ENCODE measurements at places on chromosomes 11 and 22.

- no peak for DNase-seq
Measured at GRCh38 chr22:47040486-47041270, 278.2 kb downstream of the TBC1D22A start.

- no peak for DNase-seq
Measured at GRCh38 chr22:20127869-20128618, 3.6 kb upstream of the ZDHHC8 start.

GRCh38 chr11:82634091-82634490 lies 99.6 kb downstream of the FAM181B start:
- DNase-seq, result no peak

DNA sequence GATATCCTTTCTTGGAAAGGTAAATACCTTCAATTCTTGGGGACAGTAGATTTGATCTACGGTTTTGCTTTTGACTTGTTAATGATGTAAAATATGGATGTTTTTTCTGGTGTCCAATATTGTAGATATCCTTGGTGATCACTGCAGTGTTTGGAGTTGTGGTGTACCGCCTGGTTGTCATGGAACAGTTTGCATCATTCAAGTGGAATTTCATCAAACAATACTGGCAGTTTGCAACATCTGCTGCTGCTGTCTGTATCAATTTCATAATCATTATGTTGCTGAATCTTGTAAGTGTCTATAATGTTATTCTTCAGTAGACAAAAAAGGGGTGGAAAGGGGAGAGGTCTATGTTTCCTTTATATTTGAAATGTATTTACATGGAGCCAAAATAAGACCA lies 27.4 kb upstream of the MUC15 start:
- no peak for DNase-seq

- DNase-seq, result no peak
Measured at GRCh38 chr11:20415432-20415831, 27.9 kb downstream of the PRMT3 start.

DNA sequence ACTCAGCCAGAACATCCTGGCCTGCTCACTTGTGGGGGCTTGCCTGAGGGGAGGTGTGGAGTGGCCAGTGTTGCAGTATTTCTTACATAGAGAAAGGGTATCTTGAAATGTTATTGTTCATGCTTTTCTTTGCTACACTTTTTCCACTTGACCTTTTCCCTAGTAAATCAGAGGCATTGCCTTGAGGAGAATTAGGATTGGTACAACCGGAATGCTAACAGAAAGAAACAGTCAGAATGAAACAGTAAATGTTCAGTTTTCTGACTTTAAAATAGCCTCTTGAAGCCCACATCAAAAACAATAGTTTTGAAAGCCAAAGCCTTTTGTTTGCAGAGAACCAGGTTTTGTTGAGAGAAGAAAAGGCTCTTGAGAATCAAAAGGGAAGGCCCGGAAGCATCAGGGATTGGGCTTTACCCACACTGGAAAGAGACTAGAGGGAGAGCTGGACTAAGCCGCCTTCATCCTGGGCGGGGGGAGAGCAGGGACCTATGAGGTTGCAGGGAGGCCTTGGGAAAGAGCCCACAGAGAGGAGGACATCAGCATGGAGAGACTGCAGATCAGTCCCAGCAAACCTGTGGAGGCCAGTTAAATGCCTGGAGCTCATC lies 12.4 kb downstream of the ADM start:
- DNase-seq, result no peak

DNA sequence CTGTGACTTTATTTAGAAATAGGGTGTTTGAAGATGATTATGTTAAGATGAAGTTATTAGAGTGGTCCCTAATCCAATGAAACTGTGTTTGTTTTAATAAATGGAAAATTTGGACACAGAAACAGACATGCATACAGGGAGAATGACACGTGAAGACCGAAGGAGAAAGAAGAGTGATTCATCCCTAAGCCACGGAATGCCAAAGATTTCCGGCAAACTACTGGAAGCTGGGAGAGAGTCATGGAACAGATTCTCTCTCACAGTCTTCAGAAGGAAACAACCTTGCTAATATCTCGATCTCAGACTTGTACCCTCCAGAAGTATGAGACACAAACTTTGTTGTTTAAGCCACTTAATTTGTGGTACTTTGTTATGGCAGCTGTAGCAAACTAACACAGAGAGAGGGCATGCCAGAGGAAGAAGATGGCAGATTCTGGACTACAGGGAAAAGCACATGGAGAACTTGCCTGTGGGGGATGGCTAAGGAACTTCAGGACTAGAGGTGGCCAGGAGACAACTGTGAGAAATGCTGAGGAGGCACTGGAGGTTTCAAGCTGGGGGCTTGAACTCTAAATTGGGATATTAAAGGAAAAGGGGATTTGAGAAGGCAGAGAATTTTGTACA lies 733.5 kb upstream of the CCDC90B start:
- no peak for DNase-seq

DNA sequence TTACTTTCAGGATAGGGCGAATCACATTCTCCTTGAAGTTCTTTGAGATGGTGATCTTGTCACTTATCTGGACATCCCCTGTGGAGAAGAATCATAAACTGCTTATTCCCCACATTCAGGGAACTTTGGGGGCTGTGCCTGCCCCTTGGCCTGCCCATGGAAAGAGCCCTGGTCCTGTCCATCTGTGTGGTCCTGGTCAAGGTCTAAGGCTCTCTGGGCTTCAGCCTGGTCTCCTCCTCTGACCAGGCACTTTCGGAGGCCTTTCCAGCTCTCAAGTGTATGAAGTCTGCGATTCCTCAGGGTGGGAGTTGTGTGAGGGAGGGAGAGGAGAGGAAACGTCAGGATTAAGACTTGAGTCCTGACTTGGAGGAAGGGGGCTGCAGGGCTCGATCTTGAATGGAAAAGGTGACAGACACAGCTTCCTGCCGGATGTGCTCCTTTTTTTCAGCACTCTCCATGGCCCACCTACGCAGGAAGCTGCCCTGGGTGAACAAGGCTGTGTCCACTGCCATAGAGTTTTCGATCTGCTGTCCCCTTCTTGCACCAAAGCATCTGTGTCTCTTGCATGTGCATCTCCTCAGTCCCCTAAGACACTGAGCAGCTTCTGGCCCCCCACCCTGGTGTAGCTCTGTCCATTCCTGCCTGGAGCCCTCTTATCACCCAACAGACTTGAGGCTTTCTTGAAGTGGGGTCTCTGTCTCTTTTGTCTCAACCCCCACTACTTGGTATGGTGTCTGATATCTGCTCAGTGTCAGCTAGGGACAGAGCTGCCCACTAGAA lies 50.8 kb upstream of the PHOX2A start:
- DNase-seq, result no peak

GRCh38 chr22:25370322-25370721 lies 150.9 kb downstream of the CRYBB2 start:
- DNase-seq, result no peak

- DNase-seq, result no peak
Measured at GRCh38 chr11:34754171-34754823, 133.4 kb downstream of the EHF start.

DNA sequence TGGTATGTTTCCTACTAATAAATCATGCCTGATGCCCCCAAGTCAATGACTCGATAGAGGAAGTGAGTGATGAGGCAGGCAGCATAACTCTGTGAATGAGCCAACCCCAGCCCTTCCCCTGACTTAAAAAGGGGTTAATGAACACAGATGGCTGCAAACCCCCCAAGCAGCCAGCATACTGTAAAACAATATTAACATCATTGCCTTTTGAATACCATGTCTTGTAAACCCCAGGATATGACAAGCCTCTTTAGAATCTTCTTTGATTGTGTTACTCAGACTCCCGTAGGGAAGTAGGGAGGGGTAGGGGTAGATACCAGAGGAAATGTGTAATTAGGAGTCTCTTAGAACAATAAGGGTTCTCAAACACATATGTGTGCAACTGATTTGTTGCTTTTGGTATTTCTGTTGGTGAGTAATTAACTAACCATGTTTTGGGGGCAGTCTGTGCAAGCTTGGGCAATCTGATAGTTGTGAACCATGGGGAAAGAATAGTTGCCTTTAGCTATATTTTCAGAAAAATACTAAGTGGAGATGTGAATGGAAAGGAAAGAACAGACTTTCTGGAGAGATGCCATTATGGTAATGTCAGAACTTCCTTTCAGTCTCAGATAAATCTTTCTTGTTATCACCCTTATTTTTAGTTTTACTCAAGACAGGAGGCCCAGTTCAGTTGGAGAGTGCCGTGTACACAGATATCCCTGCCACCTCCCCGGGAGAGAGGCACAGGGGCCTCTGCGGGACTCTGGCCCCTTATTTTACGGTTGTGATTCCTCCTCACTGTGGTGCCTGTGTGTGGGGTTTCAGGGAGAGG lies 701.8 kb downstream of the NTM start:
- no peak for DNase-seq

DNA sequence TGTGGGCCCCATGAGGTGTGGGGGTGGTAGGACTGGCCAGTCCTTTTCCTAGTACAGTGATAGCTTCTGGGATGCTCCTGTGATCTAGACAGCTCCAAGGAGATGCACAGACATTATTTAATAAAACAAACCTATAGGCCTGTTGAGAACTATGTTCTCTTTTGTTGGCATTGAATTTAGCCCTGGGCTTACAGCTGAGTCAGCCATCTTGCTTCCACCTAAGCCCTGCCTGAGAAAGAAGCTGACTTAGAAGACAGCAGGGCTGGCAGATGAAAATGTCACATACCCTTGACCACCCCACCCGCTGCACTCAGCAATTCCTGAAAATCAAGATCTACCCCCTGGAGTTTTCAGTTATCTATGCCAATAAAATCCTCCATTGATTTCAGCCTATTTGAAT lies 353.2 kb downstream of the CADM1 start:
- no peak for DNase-seq

- DNase-seq, result no peak
Measured at GRCh38 chr22:49509016-49509415, 318.7 kb downstream of the BRD1 start.

DNA sequence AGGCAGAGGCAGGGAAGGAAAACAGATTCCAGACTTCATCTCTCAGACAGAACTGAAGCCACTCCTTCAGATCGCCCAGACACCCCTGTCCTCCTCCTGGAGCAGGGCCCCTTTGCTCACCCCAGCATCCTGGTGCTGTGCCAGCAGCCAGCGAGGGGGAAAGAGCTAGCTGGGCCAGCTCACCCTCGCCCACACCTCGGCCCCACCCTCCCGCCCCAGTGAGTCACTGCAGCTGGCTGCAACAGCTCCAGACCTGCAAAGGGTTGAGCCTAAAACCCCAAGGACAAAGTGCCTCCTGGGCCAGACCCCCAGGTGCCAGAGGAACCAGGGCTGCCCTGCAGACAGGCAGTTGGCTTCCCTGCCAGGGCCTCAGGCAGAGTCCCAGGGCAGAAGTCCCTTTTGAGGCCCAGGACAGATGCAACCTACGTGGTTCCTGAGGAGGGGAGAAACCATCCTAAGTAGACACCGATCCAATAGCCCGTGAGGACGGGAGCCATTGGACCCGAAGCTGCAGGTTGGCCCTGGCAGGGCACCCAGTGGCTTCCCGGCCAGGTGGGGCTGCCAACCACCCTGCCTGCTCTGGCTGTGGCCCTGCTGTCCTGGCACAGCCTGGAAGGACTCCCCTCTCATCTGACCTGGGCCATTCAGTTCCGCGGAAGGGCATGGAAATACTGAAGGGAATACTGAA lies 7.2 kb downstream of the AHNAK start:
- no peak for DNase-seq

GRCh38 chr11:124663861-124664260 lies 9.7 kb downstream of the SIAE start:
- no peak for DNase-seq

DNA sequence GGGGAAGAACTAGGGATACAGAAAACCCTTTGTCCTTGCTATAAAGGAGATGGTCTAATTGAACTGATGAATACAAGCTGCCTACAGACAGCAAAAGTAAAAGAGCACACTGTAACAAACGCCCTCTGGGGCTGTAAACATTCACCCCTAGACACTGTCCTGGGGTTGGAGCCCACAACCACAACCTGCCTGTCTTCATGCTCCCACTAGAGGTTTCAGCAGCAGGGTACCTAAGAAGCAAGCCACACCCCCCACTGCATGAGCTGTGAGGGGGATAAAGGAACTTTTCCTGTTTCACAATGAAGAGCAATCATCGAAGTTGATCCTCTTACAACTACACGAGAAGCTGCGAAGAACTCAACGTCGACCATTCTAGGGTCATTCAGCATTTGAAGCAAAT lies 90.5 kb upstream of the LUZP2 start:
- no peak for DNase-seq

- DNase-seq, result no peak
Measured at GRCh38 chr11:19975414-19975990, 184.8 kb downstream of the DBX1 start.

- DNase-seq, result no peak
Measured at GRCh38 chr11:102546923-102547471, 16.4 kb upstream of the MMP7 start.

- no peak for DNase-seq
Measured at GRCh38 chr11:19398273-19398672, 157.5 kb upstream of the E2F8 start.

- DNase-seq, result no peak
Measured at GRCh38 chr11:128901653-128902514, 10.7 kb downstream of the KCNJ5 start.

GRCh38 chr22:36374603-36375024 lies 13.2 kb downstream of the MYH9 start:
- DNase-seq, result no peak

DNA sequence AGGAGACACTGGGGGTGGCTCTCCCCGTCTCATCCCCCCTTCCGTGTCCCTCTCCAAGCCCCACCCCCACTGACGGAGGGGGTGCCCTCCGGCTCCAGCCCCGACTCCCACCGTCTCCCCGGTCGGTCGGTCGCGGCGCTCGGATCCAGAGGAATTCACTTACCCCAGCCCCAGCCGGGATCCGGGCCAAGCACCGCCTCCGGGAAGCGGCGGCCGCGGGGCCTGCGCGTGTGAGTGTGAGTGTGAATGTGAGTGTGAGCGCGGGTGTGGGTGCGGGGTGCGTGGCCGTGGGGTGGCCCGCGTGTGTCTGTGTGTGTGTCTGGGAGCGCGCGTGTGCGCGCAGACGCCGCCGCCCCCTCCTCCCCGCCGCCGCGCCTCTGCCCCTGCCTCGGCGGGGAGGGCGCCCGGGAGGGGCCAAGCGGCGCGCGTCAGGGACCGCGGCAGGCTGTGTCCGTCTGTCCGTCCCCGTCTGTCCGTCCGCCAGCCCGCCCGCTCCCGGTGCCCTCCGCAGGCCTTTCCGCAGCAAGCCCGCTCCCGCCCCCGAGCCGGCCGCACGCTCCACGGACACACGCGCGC lies at the start of gene ELFN2:
ELFN2 (minus strand) TSS at position 345 of the 576 bp plus-strand sequence. CDS start 51,945 bp downstream, outside the sequence.
- DNase-seq, result peak; percentile 33

DNA sequence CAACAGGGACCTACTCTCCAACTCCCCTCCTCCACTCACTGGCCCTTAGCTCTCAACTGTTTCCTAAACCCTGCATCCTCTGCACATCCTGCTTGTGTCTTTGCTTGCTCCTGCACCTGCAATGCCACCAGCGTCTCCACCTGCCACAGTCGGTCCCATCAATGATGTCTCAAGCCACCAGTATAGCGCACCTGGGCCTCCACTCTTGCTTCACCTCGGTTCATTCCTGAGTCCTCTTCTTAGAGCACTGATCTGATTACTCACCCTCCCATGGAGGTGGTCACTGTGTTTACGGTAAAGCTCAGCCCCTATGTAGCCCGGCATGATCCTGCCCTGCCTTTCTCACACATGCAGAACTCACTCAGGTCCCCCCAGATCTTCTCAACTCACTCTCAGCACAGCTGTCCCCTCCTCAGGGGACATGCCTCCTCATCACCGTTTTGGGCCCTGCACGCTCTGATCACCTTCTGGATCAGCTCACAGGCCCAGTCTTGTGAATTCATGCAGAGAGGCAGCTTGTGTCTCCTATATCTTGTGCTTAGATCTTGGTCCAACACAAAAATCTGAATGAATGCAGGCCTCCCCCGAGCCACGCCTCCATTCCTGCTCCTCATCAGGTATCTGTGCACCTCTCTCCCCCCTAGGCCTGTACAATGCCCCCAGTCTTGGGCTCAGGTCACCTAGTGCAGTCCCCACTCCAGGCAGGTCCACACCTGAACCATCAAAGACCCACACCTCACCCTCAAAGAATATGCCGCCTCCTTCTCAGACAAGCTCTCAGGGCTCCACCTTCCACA lies 31.4 kb downstream of the TRIM29 start:
- DNase-seq, result no peak

Measured in amygdala (tissue), 56 donors.